ENCODE measurements at places on chromosomes 1 and 21. TPM values are rescaled to one million over a fixed set of nuclear protein-coding genes. Genes with fewer than 3 reads are reported as not detected.

The ZNF695 gene
- total RNA-seq = 7.9 TPM

The PDZK1IP1 gene
- total RNA-seq = not detected

The FMO2 gene
- not detected for total RNA-seq

DNA sequence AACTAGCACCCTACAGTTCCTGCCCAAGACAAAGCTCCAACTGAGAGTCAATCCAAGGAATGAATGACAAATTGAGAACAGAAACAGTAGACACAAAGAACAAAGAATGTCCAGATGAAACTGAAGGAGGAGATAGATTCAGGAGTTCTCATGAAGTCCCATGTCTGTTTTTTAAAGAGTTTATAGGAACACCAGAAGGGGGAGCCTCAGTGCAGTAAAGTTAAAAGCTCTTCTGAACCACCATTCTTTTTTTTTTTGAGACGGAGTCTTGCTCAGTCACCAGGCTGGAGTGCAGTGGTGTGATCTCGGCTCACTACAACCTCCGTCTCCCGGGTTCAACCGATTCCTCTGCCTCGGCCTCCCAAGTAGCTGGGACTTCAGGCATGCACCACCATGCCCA is 323.6 kb downstream of the MRPL39 start:
- no peak for DNase-seq
- no peaks in the 10 kb centered on the region for H3K36me3 ChIP-seq
- no peaks in the 10 kb centered on the region for H3K27me3 ChIP-seq
- no peak overlapping the region for H3K4me3 ChIP-seq
- peaks cover 12% of the 10 kb centered on the region for H3K4me1 ChIP-seq

- H3K36me3 ChIP-seq = no peaks in the 10 kb centered on the region
- H3K27me3 ChIP-seq = no peaks in the 10 kb centered on the region
- H3K27ac ChIP-seq = no peak overlapping the region
- H3K4me3 ChIP-seq = no peak overlapping the region
- peaks cover 1% of the 10 kb centered on the region for H3K4me1 ChIP-seq
These were observed 32.7 kb downstream of the ADSS2 start for GRCh38 chr1:244419024-244419423.

GRCh38 chr1:70458131-70458530 is 47.1 kb downstream of the CTH start:
- H3K27me3 ChIP-seq = peaks cover 3% of the 10 kb centered on the region
- DNase-seq = no peak
- peaks cover 2% of the 10 kb centered on the region for H3K4me1 ChIP-seq
- H3K36me3 ChIP-seq = no peaks in the 10 kb centered on the region
- H3K4me3 ChIP-seq = no peak overlapping the region

- no peaks in the 10 kb centered on the region for H3K4me1 ChIP-seq
- DNase-seq = no peak
- H3K27ac ChIP-seq = no peak overlapping the region
- H3K36me3 ChIP-seq = no peaks in the 10 kb centered on the region
- H3K27me3 ChIP-seq = no peaks in the 10 kb centered on the region
These were observed 229.7 kb upstream of the FMN2 start for GRCh38 chr1:239861985-239862384.

- no peak overlapping the region for H3K27ac ChIP-seq
- DNase-seq = no peak
- H3K4me1 ChIP-seq = no peaks in the 10 kb centered on the region
- no peaks in the 10 kb centered on the region for H3K27me3 ChIP-seq
- H3K36me3 ChIP-seq = no peaks in the 10 kb centered on the region
- no peak overlapping the region for H3K4me3 ChIP-seq
These were observed 194.7 kb downstream of the AK5 start for GRCh38 chr1:77476475-77476874.

GRCh38 chr1:55572878-55573734 is 357.9 kb upstream of the USP24 start:
- no peaks in the 10 kb centered on the region for H3K27me3 ChIP-seq
- H3K4me3 ChIP-seq = no peak overlapping the region
- no peaks in the 10 kb centered on the region for H3K4me1 ChIP-seq
- H3K27ac ChIP-seq = no peak overlapping the region

DNA sequence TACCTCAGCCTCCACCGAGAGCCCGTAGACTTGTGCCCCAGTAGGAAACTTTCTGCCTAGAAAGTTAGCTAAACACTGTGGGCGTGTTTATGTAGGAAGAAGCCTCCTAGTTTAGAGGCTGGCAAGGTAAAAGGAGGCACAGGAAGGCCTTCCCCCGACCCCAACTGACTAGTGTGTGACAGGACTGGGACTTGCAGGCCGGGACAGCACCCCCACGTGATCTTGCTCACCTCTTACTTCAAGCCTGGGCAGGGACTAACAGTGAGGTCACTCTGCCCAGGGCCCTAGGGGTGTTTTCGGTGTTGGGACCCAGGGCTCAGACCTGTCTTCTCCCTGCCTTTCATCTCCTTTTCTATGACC is 392 bp upstream of the TAGLN2 start:
- H3K27me3 ChIP-seq = peaks cover 14% of the 10 kb centered on the region
- H3K4me1 ChIP-seq = peaks cover 28% of the 10 kb centered on the region
- no peak overlapping the region for H3K27ac ChIP-seq
- peaks cover 11% of the 10 kb centered on the region for H3K36me3 ChIP-seq
- no peak for DNase-seq
